ENCODE measurements at places on chromosomes 12 and 14.

GRCh38 chr12:50589650-50590435 is 85.1 kb downstream of the DIP2B start:
- peak; percentile 95 for DNase-seq

DNA sequence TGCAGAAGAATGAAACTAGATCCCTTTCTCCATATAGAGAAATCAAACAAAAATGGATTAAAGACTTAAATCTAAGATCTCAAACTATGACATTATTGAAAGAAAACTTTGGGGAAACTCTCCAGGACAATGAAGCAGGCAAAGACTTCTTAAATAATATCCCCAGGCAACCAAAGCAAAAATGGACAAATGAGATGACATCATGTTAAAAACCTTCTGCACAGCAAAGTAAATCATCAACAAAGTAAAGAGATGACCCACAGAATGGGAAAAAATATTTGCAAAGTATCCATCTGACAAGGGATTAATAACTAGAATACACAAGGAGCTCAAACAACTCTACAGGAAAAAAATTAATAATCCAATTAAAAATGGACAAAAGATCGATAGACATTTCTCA is 101.0 kb downstream of the RALGAPA1 start:
- no peak for DNase-seq

DNA sequence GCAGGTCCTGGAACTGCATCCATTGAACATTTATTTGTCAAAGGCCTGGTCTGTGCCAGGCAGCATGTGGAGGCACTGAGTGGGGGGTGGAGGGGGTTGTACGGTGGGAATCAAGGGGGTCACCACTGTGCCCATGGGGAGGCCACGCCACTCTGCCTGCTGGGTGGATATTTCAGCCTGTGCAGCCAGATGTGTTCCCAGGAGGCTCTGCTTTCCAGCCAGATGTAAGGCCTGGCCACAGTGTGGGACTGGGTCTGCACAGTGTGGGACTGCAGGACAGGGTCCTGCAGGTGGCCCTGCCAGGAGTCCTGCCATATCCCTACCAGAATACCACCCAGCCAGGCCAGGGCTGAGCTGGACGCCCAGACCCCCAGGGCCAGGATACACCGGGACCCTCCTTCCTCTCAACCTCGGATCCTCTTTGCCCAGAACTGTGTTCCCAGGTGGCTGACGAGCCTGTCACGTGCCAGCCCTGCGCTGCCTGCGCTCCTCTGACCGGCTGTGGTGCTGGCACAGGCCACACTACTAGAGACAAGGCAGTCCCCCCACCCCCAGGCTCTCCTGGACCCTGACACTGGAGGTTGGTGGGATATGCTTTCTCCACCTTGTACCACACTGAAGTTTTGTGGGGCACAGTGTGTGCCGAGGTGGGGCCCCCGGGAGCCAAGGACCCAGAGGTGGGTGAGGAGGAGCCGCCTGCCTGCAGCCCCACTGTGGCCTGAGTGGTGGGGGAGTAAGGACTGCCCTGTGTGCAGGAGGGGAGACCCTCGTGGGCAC is 17.5 kb downstream of the XRCC3 start:
- no peak for DNase-seq

- no peak for DNase-seq
These were observed 24.4 kb upstream of the TC2N start for GRCh38 chr14:91891721-91892220.

GRCh38 chr14:58298477-58299400 is at the start of gene ARID4A:
Gene ARID4A, plus strand, starts transcription at chr14:58298555. Its CDS starts 1,300 bp downstream, at chr14:58299855.
- no peak for DNase-seq

DNA sequence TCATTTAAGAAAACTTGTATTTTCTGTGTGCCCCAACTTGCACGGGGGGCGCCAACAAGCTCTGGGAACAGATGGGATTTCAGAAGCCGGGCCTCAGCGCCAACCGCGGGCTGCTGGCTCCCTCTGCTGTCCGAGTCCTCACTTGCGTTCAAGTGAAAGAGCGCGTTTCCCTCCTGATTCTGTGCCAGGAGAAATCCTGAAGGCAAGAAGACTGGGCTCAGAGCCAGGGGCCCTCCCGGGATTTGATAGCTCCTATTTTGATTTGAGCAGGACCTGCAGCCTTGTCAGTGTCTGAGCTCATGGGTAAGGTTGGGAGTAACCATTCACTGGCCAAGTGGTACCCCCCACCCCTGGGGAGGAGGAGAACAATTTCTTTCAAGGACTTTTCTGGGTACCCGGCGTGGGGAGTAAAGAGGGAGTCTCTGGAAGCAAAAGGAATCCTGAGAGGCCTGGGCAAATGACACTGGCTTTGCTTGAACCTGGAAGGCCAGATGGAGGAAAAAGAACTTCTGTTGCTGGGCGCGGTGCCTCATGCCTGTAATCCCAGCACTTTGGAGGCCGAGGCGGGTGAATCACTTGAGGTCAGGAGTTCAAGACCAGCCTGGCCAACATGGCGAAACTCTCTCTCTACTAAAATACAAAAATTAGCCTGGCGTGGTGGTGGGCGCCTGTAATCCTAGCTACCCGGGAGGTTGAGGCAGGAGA is 179.0 kb upstream of the RGS6 start:
- peak; percentile 89 for DNase-seq

DNA sequence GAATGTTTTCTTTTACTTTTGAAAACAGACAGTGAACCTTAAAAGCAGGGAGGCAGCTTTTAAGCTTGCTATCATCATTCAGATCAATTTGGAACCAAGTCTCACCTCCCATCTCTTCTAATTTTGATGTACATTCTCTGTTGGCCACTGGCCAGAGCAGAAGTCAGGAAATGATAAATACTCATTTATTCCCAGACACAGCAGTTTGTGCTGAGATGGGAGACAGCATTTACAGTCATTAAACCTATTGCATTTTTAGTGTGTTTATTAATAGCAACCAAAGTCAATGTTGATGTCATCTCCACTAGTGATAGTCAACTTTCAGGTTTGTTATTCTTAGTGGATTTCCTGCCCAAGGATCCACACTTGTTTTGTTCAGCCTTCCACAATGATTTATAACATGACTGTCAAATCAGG is 320.0 kb upstream of the ATP2B1 start:
- DNase-seq, result peak; percentile 25

DNA sequence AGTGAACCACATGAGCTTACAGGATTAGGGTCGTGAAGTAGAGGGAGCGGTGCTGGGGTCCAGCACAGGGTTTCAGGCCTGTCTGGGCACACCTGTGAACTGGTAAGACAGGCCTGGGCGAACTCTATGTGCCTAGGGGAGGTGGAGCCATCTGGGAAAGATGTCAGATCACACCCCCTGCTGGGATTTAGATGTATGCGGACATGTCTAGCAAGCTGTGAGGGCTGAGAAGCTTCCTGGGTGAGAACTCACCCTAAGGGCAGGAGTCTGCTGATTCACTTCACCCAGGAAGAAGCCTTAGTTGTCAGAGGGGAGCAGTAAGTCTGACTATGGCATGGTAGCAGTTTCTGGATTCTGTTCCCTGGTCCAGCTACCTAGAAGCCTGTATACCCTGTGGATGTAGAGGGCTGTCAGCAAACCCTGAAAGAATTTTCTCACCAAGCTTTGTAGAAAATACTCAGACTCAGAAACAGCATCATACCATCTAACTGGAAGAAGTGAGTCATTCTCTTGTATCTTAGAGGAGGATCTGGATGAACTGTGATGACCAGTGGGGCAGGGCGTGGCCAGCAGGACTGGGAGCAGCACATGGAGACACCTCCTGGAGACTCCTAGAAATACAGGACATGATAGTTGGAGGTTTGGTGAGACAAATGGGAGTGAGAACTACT is 11.2 kb upstream of the PYGL start:
- peak; percentile 95 for DNase-seq

DNA sequence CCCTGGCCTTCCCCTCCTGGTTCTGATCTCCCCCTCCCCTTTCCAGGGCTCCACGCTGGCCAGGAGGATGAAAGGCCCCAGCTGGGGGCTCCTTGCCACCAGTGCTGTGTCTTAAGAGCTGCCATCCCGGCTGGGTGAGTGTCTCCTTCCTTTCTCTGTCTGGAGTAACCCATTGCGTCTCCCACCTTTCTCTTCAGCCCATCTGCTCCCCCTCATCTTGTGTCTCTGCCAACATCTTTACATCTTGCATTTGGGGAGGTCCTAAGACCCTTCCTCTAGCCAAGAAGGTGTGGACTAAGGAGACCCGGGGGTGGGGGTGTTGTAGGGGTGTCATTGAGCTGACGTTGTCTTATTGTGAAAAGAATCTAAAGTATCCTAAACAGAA is 505 bp downstream of the BCL2L2 start:
- no peak for DNase-seq

- no peak for DNase-seq
These were observed 187.1 kb downstream of the MON2 start for GRCh38 chr12:62653740-62654139.

DNA sequence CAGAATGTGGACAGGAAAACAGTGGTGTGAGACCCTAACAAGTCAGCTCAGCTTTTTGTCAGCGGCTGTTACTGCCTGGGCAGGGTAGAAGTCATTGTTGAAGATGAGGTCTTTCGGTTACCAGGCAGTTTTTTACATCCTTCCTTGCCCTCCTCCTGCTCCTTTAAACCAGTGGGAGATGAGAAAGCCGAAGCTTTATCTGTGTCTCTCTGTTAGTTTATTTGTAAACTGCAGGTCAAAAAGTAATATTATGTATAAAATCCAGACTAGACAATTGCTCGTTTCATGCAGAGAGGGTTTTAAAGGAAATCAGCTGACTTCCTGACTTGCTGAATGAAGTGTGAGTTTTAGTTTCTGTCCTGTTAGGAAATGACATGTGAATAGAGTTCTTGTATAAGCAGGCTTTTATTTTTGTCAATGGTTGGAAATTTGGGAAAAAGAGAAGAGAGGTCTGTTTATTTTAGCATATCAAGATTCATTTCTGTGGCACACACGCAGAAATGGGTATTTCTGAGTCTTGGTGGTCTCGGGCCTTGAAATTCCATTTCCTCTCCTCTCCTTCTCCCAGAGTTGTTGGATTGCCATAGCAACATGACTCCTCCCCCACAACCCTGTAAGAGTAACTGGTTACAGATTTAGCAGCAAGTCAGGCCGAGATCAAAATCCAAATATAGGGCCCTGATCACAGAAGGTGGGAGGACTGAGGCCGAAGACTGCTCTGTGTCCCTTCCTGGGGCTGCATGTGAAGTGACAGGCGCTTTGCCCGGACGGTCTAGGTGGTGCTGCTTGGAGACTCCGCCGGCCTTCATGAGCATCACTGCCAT is 60.8 kb downstream of the SAMD4A start:
- peak; percentile 51 for DNase-seq

- no peak for DNase-seq
These were observed 16.0 kb upstream of the AQP2 start for GRCh38 chr12:49934505-49934904.

DNA sequence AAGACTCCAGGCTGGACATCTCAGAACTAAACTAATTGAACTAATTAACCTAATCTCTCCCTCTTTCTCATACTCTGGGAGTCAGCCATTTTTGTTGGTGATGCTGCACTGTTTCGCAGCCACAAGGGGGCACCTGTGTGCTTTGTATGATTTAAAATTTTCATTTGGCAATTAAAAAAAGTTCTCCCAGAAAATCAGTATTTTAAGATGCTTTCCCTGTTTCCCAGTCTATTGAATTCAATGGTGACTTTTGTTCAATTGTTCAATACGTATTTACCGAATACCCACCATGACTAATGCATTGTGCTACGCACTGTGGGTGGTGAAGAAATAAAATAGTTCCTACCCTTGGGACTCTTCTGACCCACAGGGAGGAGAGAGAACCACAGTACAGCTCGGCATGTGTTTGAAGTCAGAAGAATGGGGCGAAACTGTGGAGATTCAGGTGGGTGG is 63.7 kb downstream of the ZNF664 start:
- peak; percentile 39 for DNase-seq

GRCh38 chr12:128250096-128250495 is 16.9 kb upstream of the TMEM132C start:
- DNase-seq, result no peak

DNA sequence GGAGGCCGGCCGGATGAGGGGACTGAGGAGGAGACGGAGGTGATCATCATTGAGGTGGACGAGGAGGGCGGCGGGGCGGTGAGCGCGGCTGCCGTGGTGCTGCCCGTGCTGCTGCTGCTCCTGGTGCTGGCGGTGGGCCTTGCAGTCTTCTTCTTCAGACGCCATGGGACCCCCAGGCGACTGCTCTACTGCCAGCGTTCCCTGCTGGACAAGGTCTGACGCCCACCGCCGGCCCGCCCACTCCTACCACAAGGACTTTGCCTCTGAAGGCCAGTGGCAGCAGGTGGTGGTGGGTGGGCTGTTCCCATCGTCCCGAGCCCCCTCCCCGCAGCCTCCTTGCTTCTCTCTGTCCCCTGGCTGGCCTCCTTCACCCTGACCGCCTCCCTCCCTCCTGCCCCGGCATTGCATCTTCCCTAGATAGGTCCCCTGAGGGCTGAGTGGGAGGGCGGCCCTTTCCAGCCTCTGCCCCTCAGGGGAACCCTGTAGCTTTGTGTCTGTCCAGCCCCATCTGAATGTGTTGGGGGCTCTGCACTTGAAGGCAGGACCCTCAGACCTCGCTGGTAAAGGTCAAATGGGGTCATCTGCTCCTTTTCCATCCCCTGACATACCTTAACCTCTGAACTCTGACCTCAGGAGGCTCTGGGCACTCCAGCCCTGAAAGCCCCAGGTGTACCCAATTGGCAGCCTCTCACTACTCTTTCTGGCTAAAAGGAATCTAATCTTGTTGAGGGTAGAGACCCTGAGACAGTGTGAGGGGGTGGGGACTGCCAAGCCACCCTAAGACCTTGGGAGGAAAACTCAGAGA is 9.6 kb downstream of the MMP14 start:
- DNase-seq, result no peak

DNA sequence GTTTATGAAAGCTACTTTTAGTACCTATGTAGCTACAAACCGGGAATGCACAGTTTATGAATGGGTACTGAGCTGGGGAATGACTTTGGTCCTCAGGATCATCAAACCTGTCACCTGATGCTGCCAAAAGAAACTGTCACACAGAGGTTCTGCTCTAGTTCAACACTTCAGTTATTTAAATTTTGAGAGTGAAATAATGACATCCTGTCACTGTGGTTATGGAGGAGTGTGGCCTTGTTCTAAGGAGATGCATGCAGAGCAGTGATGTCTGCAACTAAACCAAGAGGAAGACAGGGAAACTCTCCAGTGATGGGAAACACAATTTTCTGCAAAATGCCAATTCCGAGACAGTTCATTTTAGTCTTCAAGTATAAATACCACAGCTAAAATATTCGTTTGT is 4.8 kb upstream of the AEBP2 start:
- no peak for DNase-seq

DNA sequence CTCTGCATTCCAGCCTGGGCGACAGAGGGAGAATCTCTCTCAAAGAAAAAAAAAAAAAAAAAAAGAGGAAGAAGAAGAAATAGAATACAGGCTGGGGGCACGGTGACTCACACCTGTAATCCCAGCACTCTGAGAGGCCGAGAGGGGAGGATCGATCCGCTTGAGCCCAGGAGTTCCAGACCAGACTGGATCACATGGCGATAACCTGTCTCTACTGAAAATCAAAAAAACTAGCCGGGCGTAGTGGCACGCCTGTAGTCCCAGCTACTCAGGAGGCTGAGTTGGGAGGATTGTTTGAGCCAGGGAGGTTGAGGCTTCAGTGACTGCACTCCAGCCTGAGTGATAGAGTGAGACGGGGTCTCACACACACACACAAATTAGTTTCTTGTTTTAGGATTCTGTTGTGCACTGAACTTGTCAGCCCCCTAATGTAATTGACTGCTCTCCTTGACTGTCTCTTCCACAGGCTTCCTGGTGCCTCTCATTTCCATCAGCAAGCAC is 963 bp upstream of the TINF2 start:
- DNase-seq, result peak; percentile 78

Measured in HT1080 (cell line).